LNCaP clone FGC (cell line): ENCODE measurements at places on chromosomes 7 and 10.

GRCh38 chr7:95817866-95818640 is 45.7 kb downstream of the DYNC1I1 start:
- DNase-seq, result no peak

DNA sequence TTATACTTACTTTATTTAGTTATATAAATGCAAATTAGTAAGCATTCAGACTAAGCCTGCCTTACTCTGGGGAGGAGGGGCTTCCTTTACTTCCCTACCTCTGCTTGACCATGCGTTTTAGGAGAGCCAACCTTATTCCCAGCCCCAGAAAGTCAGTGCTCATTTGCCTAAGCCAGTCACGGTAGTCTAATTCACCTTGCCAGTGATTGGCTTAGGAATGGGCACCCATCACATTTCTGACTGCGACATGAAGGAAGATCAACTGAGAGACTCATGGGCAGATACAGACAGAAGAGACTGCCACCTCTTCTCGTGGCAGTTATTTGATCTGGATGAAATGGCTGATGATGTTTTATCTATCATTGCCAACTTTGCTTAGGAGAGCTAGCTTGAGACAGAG is 29.5 kb downstream of the RPA3 start:
- no peak for DNase-seq

- DNase-seq, result no peak
These were observed 271.3 kb downstream of the FGFR2 start for GRCh38 chr10:121326905-121327304.

GRCh38 chr7:123417580-123417979 is 116.8 kb downstream of the IQUB start:
- no peak for DNase-seq

DNA sequence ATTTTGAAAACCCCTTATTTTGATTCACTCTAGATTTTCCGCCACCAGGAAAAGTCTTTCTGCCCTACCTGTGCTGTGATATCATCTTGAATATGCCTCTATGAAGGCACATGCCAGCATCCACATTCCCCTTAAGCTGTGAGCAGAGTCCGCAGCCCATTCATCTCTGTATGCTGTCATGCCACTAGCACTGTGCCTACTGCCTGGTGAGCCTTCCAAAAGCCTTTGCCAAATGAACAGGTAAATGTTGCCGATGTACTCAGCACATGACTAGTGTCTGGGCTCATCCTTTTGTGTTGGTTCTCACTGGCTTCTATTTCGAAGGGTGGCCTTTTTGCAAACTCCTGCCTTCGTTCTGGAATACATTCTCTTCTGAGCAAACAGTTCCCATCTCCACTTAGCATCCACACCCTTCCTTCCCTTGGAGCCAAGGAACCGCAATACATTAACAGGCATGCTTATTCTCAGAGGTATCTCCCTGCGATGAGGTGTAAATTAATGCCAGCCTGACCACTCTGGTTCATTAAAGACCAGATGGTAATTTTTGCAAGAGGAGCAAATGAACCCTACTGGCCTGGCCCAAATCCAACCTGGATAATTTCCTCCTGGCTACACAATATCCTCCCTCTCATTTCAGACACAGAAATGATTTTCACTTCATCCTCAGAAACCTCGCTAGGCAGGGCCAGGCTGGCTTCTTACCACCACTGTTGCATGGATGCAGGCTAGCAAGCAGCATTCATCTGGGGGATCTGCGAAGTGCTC is 339.7 kb upstream of the NFE2L3 start:
- DNase-seq, result no peak

DNA sequence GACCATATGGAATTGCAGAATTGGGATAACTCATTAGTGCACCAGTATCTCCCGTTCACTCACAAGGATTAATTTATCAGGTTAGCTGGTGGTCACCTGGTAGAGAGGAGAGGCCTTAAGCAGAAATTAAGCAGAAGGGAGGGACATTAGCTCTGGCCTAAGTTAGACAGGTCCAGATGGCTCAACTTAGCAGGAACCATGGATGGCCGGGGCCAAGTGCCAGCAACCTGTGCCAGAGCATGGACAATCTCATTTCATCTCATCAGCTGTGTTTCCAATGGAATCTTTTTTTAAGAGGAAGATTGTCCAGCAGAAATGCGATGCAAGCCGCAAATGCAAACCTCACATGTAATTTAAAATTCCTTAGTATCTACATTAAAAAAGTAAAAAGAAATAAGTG is 82.2 kb downstream of the JCAD start:
- no peak for DNase-seq

GRCh38 chr10:50388181-50388580 is 136.9 kb upstream of the ASAH2 start:
- DNase-seq, result no peak

DNA sequence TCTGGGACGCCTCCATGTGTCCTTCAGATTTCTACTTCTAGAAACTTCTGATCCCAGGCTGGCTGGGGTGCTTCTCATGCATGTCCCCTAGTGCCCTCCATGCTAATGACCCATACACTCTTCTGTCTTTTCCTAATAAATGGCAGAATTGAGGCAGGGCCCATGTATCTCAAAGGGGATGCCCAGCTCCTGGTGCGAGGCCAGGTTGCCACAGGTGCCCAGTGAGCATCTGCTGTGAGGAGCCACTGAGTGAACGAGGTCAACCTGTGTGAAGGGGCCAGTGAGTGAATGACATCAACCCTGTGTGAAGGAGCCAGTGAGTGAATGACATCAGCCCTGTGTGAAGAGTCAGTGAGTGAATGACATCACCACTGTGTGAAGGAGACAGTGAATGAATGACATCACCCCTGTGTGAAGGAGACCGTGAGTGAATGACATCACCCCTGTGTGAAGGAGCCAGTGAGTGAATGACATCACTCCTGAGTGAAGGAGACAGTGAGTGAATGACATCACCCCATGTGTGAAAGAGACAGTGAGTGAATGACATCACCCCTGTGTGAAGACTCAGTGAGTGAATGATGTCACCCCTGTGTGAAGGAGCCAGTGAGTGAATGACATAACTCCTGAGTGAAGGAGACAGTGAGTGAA is 478.9 kb downstream of the PTPRN2 start:
- DNase-seq, result no peak

- DNase-seq, result no peak
These were observed 546.0 kb upstream of the FZD8 start for GRCh38 chr10:36188080-36188453.

DNA sequence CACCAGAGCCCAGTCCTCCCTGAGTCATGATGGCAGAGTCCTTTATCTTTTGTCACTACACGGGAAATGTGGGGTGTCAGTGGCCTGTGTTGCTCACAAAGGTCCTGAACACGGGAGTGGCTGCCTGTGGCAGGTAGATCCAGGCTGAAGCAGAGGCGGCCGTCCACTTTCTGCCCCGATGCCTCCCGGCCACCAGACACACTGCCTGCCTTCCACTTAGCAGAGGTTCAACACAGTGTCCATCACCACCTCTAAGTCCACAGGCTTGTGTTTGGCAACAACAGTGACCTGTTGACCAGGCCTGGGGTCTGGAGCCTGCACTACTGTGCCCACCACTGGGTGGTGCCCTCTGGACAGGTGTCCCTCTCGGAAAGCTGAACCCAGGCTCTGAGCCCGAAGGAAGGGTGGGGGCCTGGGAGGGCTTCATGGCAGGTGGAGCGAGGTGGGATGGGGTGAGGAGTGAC is 49.9 kb upstream of the CAMK2B start:
- no peak for DNase-seq

- DNase-seq, result no peak
These were observed 38.0 kb downstream of the UBE3C start for GRCh38 chr7:157176771-157177170.
